ENCODE measurements at places on chromosomes 7 and 10.

GRCh38 chr7:116843378-116843777, 19.0 kb upstream of the CAPZA2 start:
- no peak for DNase-seq

GRCh38 chr10:123301077-123301857, 147.1 kb downstream of the BUB3 start:
- no peak for DNase-seq

GRCh38 chr7:141119187-141119586, 45.3 kb downstream of the TMEM178B start:
- no peak for DNase-seq

- no peak for DNase-seq
Measured at GRCh38 chr10:113613977-113614690, 49.7 kb downstream of the NRAP start.

DNA sequence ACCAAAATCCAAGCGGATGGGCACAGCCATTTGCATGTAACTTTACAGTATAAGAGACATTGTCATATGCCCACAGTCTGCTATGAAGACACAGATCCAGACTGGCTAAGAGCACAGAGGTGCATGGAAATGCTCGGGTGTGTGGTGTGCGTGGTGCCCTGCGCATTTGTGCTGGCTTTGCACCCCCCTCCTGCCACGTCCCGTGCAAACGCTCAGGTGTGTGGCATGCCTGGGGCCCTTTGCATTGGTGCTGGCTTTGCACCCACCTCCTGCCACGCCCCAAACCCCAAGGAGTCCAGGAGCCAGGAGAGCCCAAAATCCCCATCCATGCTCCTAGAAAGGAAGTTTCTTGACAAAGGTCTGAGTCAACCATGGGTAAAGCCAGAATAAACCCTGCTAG, 306.2 kb downstream of the PTPRN2 start:
- no peak for DNase-seq

DNA sequence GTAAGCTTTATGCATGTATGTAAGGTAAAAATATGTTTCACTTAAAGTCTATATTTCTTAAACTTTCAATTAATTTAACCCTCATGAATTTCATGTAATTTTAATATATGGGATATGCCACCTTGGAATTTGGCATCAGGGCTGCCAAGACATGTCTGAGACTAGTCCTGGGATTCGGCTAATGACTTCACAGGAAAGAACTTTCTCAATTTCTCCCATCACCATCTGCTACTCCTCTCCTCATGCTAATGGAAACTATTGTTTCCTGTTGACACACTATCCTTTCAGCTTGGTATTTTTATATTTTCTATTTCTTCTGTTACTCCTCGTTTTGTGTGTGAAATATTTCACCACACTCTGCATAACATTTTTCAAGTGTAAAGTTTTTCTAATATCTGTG, 205.9 kb downstream of the ARL4A start:
- no peak for DNase-seq

- no peak for DNase-seq
Measured at GRCh38 chr10:129393812-129394211, 73.2 kb upstream of the MGMT start.

DNA sequence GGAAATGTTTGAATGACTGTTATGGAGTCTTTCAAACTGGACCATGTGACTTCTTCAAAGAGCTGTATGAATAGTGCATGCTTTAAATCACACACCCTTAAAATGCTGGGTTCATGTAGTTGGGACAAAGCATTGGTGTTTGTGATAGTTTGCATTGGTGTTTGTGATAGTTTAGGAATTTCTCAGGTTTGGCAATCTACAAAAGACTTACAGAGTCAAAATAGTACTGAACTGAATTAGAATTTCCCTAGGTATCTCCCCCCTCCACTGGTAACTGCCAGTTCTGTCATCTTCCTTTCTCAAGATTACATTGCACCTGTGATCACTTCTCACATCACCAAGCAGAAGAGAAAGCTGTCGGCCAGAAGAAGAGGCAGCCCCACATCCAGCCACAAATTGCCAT, 261.1 kb downstream of the GATA3 start:
- no peak for DNase-seq

GRCh38 chr7:126483972-126484371, 768.8 kb downstream of the GRM8 start:
- peak; percentile 96 for DNase-seq

GRCh38 chr7:31563522-31563921, 49.6 kb downstream of the ITPRID1 start:
- DNase-seq: no peak

Measured in DMS79 treated with DMSO at 0.1 percent for 48 hours (cell line).